ENCODE measurements at places on chromosomes 2 and 18.
A peak's percentile ranks its signal among the peaks of the same experiment; 100 is the strongest.

DNA sequence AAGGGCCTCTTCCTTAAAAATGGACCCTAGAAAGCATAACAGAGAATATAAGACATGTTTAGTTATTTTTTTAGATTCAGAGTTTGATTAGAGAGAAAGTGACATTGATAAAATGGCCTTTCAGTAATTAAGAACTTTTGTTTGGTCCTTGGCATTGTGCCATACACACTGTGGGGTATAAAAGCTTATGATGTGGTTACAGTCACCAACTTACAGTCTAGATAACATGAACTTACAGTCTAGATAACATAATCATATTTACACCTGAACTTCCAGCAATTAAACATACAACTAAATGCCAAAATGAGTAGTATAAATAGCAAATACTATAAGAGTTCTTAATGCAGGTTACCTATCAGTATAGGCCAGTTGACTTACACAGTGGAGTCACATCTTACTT, 25.6 kb upstream of the EFEMP1 start:
- DNase-seq: no peak

DNA sequence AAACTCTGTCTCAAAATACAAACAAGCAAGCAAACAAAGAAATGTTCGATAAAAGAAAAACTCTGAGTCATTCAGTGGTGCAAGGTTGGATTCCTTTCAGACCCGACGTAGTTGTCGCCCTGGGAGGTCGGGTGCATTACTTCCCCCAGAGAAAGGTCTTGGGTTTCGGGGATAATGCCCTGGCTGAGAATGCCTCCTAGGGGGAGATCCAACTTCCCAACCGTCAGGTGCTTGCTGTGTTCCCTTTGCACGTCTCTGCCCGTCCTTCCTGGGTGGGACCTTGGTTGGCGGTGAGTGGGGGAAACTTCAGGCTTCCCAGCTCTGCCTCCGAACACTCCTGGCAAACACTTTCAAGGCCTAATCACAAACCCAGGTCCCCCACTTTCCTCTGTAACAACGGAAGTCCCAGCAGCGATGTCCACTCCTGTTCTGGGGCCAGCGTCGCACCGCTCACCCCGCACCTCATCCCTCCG, 609 bp downstream of the TPGS2 start:
- DNase-seq: peak; percentile 59

DNA sequence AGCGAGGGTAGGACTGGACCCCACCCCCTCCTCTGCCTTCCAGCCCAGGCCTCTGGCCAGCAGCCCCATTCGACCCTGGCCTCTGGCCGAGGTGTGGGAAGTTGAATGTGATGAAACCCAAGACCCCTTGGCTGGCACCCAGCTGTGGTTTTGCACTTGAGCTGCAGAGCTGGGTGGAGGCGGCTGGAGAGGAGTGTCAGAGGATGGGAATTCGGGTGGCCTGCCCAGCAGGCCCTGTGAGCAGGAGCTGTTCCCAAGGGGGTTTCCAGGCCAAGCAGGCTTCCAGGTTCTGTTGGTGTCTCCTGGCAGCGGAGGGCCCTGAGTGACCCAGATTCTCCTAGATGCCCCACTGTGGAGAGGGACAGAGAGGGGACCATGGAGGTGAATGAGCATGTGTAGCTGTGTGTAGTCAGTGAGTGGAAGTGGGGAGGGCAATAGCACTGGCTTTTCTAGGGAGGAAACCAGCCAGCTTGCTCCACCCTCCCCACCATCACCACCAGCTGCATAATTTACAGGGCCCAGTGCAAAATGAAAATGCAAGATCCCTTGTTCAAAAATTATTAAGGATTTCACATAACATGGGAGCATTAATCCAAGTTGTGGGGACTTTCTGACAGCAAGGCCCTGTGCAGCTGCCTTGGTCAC, 172.2 kb upstream of the HAAO start:
- DNase-seq: no peak

GRCh38 chr2:33090553-33091134, 143.9 kb downstream of the LTBP1 start:
- no peak for DNase-seq

DNA sequence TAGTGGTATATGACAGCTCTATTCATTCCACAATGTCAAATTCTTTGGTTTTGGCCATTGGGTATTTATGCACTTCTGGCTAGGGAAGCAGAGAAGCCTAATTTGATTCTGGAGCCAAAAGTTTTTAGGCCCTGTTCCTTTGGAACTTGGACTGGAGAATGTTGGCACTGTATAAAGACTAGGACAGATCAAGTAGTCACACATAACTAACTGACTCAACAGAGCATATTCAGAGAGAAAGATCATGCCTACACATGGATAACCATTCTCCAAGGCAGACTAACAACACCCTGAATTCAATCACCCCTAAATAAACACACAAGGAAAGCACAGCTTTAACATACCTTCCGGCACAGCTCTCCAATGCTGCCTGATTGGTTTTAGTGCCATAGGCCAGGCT, 62.9 kb downstream of the ARHGAP15 start:
- DNase-seq: no peak
